Left cardiac atrium (tissue), 4 donors: ENCODE measurements at places on chromosomes 7 and 10.

DNA sequence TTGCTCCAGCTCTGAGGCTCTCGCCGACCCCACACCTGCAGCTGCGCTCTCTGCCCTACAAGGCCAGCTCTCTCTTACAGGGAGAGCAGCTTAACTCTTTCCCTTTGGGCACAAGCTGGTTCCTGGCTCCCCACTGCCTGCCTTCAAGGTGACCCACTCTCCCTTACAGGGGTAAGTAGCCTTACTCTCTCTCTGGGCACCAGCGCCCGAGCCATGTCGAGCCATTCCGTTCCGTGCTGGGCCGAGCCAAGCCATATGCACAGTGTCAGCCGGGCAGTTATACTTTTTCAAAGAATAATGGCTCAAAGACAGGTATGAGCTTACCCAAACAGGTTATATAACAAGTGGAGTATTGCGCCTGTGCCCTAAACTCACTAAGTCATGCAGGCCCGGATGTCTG, 44.6 kb downstream of the VIM start:
- no peak for DNase-seq

DNA sequence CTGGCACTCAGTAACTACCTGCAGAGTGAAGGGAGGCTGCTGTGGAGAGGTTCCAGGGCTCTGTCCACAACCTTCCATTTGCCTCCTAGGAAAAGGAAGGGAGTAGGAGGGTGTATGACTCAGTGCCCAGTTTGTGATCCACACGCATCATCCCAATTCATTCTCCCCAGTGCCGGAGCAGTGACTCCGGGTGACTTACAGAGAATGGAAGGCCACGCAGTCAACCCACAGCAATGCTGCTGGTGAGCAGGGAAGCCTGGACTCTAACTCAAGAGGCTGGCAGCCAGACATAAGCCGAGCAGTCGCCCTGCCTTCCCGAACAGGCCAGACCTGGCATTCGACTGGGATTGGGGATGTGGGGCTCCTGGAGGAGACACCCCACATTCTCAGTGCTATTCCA, 139.9 kb downstream of the SH3PXD2A start:
- no peak for DNase-seq

- DNase-seq, result no peak
Measured at GRCh38 chr7:30351724-30352123, 67.3 kb downstream of the ZNRF2 start.

GRCh38 chr7:44385434-44386138, 60.2 kb upstream of the CAMK2B start:
- peak; percentile 10 for DNase-seq

GRCh38 chr7:70484255-70484654, 647.7 kb upstream of the GALNT17 start:
- no peak for DNase-seq

DNA sequence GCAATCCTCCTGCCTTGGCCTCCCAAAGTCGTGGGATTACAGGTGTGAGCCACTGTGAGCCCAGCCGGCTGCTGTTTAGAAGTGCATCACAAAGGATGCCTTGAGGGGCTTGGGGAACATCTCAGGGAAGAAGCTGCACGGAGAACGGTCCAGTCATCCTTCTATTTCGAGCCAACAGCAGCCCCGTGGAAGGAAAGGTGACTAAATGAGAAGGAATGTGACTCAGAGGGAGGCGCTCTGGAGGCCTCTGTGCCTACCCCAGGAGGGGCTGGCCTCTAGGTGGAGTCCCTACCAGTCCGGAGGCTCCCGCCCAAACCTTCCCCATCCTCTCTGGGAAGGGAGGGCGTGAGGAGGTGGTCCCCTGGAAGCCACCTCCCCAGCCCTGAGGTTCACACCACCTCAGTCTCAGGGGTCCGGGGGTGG, 76.2 kb downstream of the CTBP2 start:
- DNase-seq, result peak; percentile 71

DNA sequence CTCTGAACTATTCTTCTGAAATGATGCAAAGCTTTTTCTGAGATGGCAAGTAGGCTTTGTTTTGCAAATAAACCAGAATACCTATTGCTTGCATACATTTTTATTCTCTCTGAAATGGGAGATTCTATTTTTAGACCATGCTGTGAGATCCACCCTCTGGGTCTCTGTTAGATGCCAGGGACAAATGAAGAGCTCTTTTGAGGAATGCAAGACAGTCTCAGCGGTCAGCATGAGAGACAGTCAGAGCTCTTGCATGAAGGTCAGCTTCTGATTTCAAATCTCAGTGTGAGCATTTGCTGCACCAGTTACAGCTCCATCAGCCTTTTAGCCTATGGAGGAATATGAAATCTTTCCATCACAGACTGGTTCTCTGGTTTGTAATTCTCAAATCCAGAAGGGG, 429.9 kb upstream of the KLF6 start:
- no peak for DNase-seq

DNA sequence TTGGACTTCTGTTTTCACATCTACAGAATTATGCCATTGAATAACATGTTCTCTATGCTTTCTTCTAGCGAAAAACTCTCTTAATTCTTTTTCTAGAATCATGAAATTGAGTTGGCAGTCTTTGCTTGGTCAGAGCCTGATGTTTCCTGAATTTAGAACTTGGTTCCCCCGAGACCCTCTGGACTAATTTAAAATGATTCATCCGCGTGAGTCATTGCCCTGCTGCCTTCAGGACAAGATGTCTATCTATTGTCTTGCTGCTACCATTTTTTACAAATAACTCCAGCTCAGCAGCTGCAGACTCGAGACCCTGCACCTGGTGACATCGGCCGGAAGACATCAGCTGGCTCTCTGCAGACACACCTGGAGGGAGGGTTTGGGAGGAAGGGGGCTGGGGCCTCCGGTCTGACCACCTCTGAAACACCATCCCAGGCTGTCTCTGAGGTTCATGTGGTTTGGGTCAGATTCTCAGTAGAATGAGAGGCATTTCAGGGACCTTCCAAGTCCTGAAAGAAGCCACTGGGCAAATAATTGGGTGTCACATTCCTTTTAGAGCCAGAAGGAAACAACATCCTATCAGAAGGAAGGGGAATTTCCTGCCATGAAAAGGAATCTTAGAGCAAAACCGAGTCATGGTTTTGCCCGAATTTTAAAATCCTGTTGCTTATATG, 20.9 kb upstream of the KLF6 start:
- DNase-seq, result no peak

DNA sequence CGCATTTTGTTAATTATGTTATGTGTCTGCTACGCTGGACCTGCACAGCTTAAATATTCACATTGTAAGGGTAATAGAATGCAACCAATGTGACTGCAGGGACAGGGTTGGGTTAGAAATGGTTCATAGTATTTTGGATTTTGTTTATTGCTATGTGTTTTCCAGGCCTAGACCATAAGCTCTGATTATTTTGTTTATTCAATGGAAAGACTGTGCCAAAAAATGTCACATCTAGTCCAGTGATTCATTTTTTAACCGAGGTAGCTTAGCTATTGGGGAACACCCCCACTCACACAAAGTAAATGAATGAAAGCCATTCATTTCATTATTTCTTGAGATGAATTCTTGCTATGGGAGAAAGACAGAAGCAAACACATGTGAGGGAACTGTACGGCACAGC, 516.5 kb upstream of the ANKRD30A start:
- DNase-seq, result no peak

DNA sequence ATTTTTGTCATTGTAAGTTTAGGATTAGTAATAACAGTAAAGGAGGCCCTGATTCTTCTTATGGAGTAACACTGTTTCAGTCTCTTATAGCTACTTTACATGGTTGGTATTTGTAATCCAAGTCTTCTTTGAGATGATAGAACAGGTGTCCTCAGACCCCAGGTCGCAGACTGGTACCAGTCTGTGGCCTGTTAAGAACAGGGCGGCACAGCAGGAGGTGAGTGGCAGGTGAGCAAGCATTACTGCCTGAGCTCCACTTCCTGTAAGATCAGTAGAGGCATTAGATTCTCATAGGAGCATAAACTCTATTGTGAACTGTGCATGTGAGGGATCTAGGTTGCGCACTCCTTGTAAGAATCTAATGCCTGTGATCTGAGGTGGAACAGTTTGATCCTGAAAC, 77.3 kb downstream of the STK31 start:
- DNase-seq, result no peak

DNA sequence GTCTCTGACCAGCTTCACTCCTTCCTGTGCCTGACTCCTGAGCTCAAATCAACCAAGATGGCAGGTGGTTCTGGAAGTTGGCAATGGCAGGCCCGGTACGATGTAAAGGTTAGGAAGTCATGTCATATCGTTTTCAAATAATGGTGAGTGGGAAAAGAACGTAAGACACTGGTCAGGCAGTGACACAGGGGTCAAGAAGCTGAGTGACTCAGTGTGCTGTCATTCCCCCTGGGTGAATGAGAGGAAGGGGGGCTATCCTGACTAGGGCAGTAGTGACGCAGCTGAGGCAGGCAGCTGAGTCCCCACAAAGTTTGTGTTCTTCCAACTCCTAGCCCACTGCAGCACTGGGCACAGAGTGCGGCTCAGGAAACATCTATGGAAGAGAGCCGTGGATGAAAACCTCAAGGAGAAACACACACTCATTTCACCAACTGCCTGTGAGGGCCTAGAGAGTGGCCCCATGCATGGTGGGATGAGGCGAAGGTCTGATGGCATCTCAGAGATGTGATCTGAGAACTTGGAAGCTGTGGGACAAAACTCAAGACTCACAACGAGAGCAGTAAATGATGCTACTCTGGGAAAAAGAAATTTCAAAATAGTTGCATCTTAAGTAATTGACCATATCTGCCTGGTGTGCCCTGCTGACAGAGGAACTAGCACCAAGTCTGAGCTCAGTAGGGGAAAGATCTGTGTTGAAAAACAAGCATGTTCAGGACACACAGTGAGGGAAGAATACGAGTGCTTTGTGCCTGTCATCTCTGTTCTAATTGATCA, 23.2 kb downstream of the CREB3L2 start:
- peak; percentile 75 for DNase-seq

DNA sequence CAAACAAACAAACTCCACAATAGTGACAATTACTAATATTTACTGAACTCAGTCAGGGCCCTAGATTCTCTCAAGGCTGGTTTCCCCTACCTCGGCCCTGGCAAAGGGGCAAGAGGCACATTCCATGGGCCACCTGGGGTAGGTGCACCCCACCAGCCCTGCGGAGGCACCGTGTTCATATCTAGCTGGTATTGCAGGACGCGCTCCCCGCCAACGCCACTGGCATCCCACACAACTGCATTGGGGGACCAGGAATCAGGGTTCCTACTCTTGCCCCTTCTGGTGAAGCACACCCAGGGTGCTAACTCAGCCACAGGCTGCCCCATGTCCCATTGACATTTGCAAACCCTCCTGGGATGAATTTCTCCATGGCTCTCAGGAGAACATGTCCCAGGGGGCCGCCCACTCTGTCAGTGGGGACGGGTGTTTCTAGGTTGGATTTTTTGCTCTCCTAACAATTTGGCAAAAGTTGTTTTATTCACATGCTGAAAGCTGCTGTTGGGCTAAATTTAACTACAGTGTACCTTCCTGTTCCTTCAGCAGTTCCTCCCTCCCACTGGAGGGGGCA, 76.7 kb downstream of the ZRANB1 start:
- no peak for DNase-seq

- no peak for DNase-seq
Measured at GRCh38 chr10:86451604-86451960, 70.0 kb downstream of the WAPL start.

GRCh38 chr7:134284952-134285351, 31.8 kb downstream of the SLC35B4 start:
- DNase-seq, result no peak

GRCh38 chr10:26412932-26413331, 25.2 kb upstream of the APBB1IP start:
- DNase-seq, result no peak

DNA sequence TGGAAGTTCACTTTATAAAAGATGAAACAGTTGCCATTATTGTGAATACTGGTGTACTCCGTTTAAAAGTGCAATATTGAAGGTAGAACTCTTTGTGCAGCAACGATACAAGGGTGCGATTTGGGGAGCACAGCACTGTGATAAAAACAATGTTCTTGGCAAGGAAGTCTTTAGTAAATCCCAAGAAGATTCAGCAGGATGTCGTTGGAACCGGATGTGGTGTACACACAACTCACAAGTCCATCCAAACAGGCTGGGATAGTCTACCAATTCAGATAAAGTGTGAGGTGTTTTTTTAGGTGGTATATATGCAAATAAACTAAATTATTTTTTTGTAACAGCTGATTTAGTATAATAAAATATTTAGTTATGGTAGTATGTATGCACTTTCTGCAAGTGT, 46.7 kb downstream of the ZNF777 start:
- no peak for DNase-seq

GRCh38 chr7:137977173-137977572, 24.7 kb downstream of the CREB3L2 start:
- DNase-seq, result no peak

GRCh38 chr10:70984986-70985722, 96.8 kb upstream of the PCBD1 start:
- no peak for DNase-seq

DNA sequence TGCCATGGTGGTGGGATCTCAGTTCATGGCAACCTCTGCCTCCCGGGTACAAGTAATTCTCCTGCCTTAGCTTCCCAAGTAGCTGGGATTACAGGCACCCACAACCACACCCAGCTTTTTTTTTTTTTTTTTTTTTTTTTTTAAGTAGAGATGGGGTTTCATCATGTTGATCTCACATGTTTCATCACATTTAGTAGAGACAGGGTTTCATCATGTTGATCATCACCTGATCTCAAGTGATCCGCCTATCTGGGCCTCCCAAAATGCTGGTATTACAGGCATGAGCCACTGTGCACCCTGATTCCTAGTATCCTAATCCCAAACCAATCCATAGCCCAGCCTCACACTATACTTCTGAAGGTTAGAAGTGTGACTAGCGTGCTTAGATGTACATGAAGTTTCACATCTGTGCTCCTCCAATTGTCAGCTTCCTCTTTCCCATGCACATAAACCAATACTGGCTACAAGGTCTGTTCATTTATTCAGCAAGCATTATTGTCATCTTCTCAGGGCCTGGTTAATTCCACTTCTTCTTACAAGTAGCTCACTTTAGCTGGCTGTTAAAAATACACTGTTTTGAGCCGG, 6.8 kb upstream of the NAT16 start:
- DNase-seq, result no peak

DNA sequence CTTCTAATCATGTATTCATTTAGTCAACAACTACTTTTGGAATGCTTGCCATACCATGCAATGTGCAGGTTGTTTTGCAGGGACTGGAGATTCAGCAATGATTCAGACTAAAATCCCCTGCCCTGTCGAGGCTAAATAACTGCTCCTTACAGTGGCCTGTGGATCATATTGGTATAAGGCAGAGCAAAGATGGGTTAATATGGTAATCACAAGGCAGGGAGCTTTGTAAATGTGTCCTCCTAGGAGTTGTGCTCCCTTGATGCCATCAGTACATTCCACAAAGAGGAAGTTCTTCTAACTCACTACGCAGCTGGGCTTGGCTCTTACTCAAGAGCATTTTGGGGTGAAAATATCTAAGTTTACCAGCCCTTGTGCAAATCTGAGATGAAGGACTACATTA, 614 bp upstream of the IFIT2 start:
- DNase-seq, result no peak

DNA sequence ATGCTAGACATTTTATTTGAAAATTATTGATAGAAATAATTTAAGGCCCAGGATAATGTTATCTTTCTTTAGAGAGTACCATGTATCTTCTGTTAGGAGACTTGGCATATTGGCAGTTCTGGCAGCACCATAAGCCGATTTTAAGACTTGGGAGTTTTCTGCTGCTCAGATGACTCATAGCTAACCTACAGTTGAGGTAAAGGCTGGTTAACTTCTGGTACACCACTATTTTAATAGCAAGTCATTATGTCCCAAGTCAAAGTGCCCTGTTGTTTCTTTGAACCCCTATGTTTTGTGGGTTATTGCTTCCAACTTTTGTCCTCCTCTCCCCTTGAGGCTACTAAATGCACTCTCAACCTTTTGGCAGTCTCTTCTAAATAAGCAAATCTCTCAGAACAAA, 25.2 kb downstream of the ATRNL1 start:
- no peak for DNase-seq

- no peak for DNase-seq
Measured at GRCh38 chr10:112409755-112410154, 35.8 kb downstream of the ACSL5 start.
